ENCODE measurements at places on chromosomes 2 and 18.

- DNase-seq, result no peak
Observed at GRCh38 chr2:41970988-41971660, 76.7 kb upstream of the PKDCC start.

DNA sequence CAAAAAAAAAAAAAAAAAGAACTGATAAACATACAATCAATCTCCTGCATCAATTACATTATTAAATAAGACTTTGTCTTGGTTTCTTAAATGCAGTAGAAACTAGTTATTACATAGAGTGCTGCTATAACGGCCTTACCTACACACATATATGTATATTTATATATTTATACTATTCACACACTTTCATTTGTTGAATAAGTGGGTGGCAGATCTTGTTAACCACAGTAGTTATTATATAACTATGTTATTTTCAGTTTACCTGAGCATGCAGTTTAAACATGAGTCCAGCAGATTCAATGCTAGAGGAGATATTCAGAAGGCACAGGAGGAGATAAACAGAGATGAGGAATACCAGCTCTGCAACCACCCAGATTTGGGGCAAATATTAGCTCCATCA is 81.5 kb upstream of the CD226 start:
- no peak for DNase-seq

- no peak for DNase-seq
Observed at GRCh38 chr2:95348609-95349567, 51.7 kb downstream of the KCNIP3 start.

- no peak for DNase-seq
Observed at GRCh38 chr2:152400607-152401214, 65.7 kb downstream of the FMNL2 start.

DNA sequence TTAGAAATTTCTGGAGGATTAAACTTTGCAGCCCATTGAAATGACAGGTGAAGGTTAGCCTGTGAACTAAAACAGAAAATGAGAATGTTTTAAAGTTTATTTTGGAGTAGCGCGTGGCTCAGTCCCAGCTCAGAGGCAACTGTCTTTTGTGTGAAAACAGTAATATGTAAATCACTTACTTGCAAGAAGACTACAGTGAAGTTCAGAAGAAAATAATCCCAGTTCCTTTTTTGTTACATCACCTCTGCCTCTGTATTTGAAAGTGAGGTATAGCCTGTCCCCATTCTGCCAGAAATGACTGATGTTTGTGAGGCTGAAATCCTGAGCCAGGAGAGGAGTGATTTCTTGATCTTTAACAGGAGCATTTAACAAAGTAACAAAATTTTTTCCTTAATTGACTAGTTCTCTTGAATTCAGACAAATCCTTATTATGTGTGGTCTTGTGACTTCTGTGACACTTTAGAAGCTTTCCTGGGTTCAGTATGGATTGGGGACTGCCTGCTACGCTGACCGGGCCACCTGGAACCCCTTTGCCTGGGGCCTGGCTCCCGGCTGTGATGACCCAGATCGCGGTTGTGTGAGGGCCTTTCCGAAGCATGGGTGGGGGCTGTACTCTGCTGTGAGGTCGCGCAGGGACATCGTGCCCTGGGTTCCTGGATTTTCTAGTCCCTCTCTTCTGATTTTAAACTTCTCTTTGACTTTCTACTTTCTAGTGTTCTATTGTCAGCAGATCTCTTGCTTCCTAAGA is 24.3 kb downstream of the TRAPPC12 start:
- DNase-seq, result no peak

DNA sequence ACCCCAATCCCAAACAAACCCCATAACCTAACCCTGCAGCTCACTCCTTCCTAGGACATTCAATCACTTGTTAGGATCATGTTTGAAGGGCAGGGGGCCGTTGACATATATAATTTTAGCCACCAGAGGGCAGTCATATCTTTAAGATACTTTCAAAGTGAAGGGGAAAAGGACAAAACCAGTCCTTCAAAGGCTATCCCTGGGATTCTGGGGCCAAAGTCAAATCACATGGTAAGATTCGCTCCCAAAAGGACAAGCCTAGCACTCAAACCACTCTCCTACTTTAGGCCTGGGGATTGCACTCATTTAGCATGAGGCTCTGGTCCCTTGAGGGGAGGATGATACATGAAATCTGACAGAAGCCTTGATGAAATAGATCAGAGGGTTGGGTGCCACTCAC is 44.6 kb downstream of the HAUS1 start:
- DNase-seq, result no peak

DNA sequence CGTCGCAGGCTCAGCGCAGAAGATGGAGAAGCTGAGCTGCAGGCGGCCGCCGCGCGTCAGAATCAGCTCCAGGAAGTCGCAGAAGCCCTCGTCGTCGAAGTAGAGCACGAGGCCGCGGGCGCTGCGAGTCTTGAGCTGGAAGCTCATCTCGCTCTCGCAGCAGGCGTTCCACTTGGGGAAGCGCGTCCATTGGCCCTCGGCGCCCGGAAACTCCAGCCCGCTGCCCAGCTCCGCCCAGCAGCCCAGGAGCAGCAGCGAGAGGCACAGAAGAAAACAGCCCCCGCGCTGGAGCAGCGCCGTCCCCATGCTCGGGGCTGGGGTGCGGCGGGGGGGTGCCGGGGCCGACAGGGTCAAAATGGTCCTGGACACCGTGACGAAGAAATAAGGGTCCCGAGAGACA is 4.0 kb downstream of the NRXN1 start:
- no peak for DNase-seq

DNA sequence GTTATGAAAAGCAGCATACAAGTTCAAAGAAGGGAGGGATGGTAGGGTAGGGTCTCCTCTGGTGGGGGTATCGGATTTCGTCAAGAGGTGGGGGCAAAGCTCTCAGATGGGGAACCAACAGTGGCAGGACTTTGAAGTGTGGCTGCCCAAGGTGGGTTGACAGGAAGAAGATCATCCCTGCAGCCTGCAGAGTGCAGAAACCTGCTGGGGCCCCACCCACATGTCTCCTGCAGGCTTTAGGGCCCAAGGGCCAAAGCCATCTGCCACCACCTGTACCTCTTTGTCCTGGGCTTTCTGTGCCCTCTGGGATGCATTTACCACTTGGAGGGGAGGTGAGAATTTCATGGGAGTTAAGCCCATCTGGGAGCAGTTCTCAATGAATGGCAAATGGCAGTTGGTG is 42.7 kb downstream of the KCNF1 start:
- no peak for DNase-seq
